Astrocyte (in vitro differentiated cells and primary cell): ENCODE measurements at places on chromosomes 6 and 20.

GRCh38 chr20:33933469-33933909, 60.2 kb upstream of the RALY start:
- DNase-seq, result peak; percentile 16

DNA sequence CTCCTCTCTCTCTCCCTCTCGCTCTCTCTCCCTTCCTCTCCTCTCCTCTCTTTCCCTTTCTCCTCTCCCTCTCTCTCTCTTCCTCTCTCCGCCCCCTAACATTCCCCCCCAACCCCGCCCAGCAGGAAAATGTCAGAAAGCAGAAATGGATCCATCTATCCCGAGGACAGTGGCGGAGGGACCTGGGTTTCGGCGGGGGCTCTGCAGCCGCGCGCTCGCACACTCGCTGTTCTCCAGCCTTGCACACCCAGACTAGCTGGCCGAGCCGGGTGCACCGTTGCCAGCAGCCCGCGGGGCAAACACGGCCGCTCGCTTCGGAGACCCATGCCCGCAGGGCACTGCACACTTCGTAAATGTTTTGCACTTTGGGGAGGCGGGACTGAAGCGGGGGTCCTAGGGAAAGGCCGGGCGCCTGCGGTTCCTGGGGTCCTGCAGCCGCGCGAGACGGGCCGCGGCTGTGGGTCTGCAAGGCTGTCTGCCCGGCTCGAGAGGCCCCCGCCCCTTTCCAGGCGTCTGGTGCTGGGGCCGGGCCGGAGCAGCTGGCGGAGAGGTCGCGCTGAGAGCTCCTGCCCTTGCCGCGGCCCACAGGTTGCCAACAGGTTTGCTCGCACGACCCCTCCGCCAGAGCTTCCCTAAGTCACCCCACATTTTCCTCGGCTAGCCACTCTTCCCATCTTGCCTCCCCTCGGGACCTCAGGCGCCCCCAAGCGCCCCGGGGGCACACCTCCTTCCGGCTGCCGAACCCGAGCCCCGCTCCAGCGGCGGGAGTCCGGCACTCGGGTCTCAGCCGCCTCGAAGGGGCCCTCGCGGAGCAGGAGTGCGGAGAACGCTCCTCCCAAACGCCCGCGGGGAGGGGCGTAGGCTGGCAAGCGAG, 818 bp upstream of the MDGA1 start:
- peak; percentile 2 for DNase-seq

GRCh38 chr6:16045238-16045637, 83.6 kb upstream of the MYLIP start:
- no peak for DNase-seq

DNA sequence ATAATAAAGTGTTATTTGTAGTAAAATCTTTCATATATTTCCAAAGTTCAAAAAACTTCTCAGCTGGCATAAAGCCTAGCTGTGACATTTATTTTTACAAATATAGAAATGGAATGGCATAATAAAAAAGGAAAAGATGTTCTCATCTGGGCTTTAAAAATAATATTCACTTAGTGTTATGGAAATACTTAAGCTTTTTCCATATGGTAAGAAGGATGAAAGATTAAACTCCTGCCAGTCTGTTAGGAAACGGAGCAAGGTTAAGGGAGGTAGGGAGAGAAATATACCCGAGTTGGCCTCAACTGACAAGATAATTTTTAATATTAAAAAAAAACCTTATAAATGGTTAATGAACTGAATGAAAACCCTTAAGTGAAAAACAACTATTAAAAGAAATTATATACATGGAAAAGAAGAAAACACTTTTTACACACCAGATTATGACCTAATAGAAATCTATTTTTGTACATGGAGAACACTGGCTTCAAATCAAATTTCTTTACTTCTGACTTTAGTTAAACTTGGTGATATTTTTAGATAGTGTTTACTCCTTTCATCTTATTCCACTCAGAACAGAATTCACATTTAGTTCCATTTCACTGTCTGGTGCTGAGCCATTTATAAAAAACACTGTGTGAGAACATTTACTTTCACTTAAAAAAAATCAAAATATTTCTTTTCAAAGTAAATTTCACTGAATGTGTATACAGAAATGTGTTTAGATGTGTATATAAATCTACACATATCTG, 137.0 kb downstream of the DST start:
- no peak for DNase-seq

- no peak for DNase-seq
Measured at GRCh38 chr6:52162940-52163908, 23.0 kb upstream of the IL17A start.

DNA sequence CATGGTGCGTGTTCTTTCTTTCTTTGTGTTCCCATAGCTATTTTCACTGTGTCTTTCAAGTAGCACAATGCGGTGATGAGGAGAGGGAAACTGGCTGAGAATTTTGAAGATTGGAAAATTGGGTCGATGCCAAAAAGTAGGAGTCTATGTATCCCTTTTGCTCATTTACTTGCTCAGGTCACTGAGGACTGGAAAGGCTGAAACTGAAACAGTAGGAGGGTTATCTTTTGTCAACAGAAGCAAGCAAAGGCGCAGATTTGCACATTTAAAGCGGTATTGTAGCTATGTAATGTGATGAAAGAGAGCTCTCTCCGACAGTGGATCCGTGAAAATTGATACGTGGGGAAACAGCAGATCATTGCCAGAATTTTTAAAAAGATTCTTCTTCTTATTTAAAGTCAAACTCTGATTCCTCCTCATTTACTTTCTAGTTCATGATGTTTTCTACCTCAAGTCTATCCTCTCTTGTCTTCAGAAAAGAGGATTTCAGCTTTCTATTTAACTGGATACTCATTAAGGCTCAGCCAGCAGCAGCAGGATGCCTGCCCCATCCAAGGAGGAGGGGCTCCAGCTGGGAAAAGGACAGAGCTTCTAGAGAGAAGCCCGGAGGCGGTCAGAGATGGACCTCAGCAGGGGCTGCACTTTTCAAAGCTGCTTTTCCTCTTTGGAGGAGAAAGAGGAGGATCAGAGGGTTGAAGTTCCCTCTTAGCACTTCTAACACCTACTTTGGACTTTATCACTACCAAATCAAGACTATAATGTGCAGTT, 15.9 kb upstream of the FYN start:
- DNase-seq, result no peak

DNA sequence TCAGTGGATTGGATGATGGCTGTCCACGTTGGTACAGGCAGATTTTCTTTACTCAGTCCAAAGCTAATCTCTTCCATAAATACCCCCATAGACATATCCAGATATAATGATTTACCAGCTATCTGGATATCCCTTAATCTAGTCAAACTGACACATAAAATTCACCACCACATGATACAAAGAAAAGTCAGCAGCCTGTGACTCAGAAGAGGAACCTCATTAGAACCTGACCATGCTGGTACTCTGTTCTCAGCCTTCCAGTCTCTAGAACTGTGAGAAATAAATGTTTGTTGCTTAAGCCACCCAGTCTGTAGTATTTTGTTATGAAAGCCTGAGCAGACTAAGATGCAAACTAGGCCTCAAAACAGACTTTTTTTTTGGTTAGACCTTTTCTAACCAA, 431.3 kb upstream of the RNF217 start:
- no peak for DNase-seq

GRCh38 chr6:111652156-111652555, 46.5 kb upstream of the TRAF3IP2 start:
- DNase-seq, result no peak

GRCh38 chr6:84772428-84773132, 8.2 kb upstream of the TBX18 start:
- DNase-seq, result no peak

GRCh38 chr20:37336369-37337207, 9.4 kb upstream of the SRC start:
- DNase-seq, result no peak

DNA sequence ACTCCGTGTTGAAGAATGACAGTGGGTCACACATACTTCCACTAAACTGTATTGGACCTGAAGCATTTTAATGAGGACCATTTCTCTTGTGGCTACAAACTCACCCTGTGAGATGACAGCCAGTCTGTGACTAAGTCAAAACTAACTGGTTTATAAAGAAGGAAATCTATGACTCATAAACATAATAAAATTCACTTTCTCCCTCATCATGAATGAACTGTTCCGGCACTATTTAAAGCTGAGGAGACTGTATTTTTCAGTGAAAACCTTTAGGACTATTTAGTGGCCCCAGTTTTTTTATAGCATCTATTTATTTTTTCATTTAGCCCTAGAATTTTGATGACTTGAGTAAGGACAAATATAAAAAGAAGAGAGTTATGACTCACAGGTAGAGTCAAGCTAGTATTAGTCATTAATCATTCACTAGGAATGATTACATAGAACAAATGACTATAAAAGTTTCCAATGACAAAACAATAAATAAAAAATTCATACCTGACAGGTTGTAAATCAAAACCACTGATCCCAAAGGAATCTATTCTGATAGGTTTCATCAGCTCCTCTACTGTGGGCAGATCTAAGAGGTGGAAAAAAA, 34.2 kb downstream of the CEP162 start:
- peak; percentile 90 for DNase-seq

GRCh38 chr6:56582236-56582635, 60.5 kb downstream of the DST start:
- no peak for DNase-seq

DNA sequence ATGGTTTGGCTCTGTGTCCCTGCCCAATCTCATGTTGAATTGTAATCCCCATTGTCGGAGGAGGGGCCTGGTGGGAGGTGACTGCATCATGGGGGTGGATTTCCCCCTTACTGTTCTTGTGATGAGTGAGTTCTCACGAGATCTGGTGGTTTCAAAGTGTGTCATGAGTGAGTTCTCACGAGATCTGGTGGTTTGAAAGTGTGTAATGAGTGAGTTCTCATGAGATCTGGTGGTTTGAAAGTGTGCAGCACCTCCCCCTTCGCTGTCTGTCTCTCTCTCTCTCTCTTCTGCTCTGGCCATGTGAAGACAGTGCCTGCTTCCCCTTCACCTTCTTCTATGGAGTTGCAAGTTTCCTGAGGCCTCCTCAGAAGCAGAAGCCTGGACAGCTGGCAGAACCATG, 87.6 kb downstream of the MYLK4 start:
- DNase-seq, result no peak

- DNase-seq, result no peak
Measured at GRCh38 chr20:6700563-6701329, 66.7 kb upstream of the BMP2 start.

- DNase-seq, result peak; percentile 30
Measured at GRCh38 chr6:129370268-129370916, 339.6 kb downstream of the ARHGAP18 start.

DNA sequence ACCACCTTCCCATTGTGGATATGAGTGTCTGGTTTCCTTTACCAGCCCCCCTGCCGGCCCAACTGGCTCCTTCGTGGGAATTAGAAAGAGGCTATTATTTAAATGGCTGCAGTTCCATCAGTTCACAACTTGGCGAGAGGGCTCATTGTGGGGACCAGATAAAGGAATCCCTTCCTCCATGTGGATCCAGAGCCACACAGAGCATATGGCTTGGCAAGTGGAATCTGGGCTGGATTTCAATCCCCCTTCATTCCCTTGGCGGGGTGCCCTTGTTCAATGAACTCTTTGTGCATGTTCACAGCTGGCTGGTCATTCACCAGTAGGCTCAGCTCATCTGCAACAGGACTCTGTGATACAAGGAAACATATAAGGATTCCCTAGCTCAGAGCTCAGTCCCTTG, 140.6 kb downstream of the OPN5 start:
- peak; percentile 6 for DNase-seq

GRCh38 chr6:131042664-131043063, 20.4 kb downstream of the EPB41L2 start:
- DNase-seq, result no peak

DNA sequence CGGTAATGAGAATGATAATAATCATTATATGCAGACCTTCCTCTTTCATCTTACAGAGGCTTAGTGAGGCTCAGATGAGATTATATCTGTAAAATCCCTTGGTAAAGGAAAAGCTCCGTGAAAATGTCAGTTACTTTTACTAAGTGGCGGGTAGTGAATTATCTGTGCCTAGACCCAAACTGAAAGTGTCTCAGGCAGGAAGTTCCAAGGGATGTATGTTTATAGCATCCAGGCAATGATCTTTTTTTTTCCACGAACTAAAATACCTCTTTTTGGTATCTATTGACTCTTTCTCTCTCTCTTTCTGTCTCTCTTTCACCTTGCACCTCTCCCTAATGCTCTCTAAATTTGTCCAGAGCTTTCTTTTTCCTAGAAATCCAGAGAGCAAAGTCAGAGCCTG, 5.0 kb downstream of the TCF21 start:
- DNase-seq, result no peak

DNA sequence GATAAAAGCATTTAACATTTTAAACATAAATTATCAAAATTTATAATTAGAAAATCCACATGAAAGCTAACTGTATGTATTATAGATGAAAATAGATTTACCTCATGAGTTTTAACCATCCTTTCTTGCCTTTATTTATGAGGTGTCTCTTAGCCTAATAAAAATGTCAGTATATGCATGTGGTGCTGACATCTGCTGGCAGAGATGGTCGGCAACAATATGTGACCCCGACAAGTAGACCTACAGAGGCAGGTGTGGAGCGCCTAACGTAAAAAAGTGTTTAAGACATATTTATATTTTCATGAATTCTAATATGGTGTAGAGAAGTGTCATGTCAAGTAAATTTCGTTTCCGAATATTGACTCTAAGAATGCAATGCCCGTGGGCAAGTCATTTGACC, 149.0 kb upstream of the FUT9 start:
- DNase-seq, result no peak

GRCh38 chr6:90454836-90455427, 131.9 kb downstream of the MAP3K7 start:
- DNase-seq, result no peak

DNA sequence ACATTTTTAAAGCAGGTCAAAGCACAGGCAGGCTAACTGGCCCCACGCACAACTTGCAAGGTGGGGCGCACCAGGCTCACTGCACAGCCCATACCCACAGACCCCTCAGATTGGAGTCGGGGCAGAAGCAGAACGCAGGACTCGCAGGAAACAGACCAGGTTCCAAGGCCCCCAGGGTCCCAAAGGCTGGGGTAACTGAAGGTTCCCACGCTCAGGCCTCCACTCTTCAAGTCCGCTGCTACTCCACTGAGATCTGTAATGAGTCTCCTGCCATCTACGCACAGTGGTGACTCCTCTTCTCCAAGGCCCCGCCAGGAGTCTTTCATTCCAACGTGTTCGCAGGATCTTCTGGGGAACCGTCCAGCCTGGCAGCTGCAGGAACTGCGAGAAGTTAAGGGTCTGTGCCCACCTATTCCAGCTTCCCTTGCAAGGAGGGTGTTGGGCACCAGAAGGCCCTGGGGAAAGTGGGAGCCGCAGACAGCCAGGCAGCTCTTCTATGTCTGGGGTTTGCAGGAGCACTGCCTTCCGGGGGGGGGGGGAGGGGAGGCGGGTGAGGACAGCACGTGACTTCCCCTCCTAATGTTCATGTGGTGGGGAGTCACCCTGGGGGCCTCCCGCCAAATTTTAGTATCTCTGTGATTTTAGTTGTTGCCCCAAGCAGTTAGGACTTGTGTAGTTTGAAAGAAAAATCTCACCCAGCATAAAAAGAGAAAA, 2.0 kb upstream of the TAF4 start:
- DNase-seq, result no peak

DNA sequence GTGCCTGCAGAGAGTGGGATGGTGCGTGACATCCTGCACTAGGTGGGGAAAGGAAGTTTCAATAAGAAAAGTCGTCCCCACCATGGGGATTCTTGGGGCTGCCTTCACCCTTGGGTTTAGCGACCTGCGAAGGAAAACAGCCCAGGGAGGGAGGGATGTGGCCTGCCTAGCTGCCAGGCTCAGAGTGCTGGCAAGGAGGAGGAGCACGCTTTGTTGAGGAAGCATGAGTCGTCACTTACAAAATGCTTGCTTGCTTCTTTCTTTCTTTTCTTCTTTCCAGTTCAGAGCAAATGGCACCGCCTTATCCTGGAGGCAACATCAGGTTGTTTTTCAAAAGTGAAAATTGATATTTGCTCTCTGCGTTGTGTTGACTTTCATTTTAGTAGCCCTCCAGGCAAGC, 123.2 kb downstream of the TFAP2C start:
- no peak for DNase-seq

GRCh38 chr20:2130683-2131082, 29.1 kb downstream of the STK35 start:
- no peak for DNase-seq
